Naive B cell (primary cell): ENCODE measurements at places on chromosomes 12 and 14. TPM values are rescaled to one million over a fixed set of nuclear protein-coding genes. Genes with fewer than 3 reads are reported as not detected.

DNA sequence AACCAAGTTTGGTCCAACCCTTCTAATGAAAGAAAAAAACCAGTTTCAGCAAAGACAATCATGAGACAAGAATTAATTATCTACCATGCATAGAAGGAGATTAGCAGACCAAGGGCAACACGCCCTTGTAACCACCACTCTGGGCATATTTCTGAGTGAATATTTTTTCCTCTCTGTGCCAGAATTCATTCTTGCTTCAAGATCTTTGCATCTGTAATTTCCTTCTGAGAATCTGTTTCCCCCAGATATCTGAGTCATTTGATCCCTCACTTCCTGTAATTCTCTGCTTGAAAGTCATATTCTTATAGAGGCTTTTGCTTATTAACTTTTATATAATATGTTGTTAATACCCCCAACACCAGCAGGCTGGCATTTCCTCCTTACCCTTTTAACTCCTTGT is 243.7 kb downstream of the SLC16A7 start:
- no peak for DNase-seq

DNA sequence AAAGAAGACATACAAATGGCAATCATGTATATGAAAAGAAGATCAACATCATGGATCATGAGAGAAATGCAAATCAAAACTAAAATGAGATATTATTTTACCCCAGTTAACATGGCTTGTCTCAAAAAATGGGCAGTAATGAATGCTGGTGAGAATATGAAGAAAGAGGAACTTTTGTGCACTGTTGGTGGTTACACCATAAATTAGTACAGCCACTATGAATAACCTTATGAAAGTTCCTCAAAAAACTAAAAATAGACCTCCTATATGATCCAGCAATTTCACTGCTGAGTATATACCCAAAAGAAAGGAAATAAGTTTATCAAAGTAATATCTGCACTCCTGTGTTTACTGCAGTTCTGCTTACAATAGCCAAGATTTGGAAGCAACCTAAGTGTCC is 151.7 kb downstream of the PDZRN4 start:
- DNase-seq, result no peak

- no peak for DNase-seq
Observed at GRCh38 chr12:91910871-91911388, 234.7 kb downstream of the BTG1 start.

DNA sequence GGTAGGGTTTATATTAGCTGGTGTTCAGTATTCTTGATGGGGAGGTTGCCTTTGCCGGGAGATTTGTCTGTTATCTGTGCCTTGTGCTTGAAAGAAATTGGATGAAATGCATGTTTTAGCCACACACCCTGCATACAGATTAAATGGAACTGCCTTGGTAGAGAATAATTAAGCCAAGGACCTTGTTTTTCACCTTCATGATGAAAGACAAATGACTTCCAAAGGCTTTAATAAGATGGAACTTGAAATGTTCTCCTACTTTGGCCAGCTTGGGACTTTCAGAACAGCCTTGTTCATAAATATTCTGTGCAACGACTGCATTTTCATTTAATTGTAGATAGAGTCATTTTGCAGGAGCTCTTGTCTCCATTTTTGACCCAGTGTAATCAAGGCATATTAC is 21.2 kb downstream of the JDP2 start:
- no peak for DNase-seq

- no peak for DNase-seq
Observed at GRCh38 chr12:132835076-132836025, 6.7 kb upstream of the GOLGA3 start.

DNA sequence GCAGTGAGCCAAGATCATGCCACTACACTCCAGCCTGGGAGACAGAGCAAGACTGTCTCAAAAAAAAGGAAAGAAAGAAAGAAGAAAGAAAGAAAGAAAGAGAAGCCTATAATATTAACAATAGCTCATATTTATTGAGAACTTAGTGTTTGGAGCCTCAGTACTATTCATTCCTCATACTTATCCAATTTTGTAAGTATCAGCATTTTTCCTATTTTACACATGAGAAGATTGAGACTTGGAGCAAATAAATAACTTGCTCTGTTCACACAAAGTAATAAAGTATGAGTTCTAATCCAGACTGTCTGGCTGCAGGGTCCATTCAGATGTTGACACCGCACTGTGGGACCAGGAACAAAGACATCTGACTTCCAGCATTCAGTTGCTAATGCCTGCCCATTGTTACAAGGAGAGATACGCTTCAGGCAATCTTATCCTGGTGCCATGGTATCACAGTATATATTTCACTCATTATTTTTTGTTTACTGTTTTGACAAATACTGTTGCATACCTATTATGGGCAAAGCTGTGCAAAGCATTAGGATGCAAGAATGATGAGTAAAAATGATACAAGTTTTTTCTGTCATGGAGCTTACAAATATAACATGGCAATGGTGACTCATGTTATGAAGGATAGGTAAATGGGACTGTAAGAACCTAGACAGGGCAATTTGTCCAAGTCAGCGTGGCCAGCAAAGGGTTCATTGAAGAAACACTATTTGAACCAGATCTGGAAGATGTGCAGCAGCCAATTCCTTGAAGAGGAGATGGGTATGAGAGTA is 21.4 kb upstream of the TMTC2 start:
- no peak for DNase-seq

DNA sequence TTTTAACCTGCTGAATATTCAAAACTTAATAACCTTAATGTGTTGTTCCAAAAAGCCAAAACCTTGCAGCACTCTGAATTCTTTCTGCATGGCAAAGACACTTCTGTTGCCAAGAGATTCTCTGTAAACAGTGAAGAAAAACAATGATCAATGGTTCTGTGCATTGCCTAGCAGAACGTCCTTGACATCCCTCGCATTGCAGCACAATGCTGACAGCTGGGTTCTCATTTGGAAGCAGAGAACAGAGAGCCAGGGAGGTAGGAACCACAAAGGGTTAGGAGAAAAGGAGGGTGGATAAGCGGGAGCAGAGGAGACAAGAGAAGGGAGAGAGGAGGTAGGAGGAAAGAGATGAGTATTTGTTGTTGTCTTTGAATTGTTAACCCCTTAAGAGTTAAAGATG is 501.1 kb downstream of the NAV3 start:
- DNase-seq, result no peak

DNA sequence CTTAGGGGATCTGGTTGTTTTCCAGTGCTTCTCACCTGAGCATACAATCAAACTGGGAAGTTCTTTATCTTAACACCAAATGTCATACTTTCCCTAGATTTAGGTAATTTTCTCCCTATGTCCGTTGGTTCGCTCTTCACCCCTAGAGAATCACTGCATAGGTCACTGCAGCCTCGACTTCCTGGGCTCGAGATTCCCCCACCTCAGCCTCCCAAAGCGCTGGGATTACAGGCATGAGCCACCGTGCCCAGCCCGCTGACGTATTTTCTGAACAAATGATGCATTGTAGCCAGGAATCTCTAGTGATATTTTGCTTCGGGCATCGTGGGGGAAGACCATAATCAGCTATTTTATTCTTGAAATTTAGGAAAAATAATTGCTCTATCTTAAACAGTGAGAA is 1.1 kb upstream of the RPL41 start:
- DNase-seq, result no peak

GRCh38 chr12:59372956-59373355 is 222.9 kb upstream of the SLC16A7 start:
- no peak for DNase-seq

- no peak for DNase-seq
Observed at GRCh38 chr12:91023326-91024004, 18.7 kb upstream of the EPYC start.

DNA sequence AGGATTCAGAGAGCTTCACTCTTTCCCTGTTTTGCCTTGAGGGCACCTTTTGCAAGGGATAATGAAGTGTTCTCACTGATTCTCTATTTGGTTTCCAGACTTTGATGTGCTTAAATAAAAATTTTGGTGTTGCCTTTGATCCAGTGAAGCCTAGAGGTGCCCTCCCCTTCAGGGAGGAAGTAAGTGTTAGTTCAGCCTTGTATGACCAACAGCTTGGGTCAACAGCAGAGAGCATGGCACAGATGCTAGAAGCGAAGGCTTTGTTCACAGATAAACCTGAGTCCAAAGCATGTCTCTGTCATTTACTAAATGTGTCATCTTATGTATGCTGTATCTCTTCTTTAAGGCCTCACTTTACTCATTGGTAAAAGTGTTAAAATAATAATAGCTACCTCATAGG is 52.8 kb upstream of the STXBP6 start:
- no peak for DNase-seq

DNA sequence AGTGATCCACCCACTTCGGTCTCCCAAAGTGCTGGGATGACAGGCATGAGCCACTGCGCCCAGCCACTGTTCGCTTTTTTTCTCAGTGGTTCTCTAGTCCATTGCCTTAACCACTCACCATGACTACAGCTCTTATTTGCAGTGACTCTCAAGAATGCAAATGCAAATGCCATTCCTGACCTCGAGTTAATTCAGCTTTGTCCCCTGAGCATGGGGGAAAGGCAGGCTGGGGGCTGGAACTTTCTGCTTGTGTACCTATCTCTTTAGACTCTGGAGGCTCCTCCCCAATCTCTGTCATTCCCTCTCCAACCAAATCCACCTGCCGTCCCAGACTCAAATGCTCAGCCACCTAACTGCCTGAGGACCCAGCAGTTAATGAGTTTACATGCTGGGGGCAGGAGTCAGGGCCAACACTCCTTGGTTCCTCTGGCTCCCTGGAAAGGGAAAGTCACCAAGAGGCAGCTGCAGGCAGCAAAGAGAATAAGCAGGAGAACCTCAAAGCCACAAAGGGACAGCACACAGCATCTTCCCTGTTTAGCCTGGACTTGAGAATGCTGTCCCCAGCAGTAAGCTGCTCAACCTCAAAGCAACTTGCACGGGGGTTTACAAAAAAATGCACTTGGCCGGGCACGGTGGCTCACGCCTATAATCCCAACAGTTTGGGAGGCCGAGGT is 5.3 kb upstream of the HNF1A start:
- DNase-seq, result no peak

DNA sequence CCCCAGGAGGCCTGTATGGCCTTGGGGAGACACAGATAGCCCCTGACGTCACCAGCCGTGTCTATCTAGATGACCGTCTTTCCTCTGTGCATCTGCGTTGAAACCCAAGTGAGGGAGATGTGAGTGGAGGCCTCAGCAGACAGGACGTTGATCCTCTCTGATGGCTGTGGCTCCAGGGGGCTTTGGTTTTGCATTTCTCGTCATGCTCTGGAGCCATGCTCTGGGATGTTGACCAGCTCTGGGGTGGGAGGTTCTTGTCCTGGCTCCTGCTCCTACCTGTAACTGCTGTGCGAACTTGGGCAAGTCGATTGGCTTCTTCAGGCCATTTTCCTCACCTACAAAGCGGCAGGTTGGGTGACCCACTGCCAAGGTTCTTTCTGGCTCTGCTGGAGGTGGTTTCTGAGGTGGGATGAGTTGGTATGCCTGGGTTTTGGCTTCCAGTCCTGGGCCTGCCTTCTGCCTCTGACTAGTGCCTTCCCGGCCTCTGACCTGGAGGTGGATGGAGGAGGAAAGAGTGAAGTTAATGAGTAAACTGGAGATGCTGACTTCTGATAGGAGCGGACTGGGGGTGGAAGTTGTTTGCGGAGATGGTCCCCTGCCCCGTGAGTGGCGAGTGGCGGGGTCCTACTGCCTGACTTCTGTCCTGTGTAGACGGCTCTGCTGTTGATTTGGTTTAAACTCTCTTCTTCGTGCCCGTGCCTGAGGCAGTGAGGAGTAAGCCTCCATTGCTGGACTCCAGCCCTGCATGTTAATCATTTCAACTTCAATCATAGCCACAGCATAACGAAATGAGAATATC is 8.4 kb downstream of the TSPAN9 start:
- no peak for DNase-seq

- DNase-seq, result peak; percentile 79
Observed at GRCh38 chr12:56751712-56752598, at the start of gene PRIM1. Gene PRIM1, minus strand, starts transcription at chr12:56752323. Its CDS starts 25 bp downstream, at chr12:56752298.

CLEC2A gene
- polyA plus RNA-seq, result not detected

SPTLC2 gene
- polyA plus RNA-seq, result 2.1 TPM

TAS2R19 gene
- not detected for polyA plus RNA-seq

GLI1 gene
- 2.4 TPM for polyA plus RNA-seq

KRT5 gene
- polyA plus RNA-seq, result not detected
